ENCODE measurements at places on chromosomes 1 and 21.
A peak's percentile ranks its signal among the peaks of the same experiment; 100 is the strongest.

GRCh38 chr1:19342062-19342750, 30.1 kb downstream of the SLC66A1 start:
- DNase-seq: no peak

- DNase-seq: peak; percentile 42
Measured at GRCh38 chr1:192474080-192474683, 101.4 kb upstream of the RGS1 start.

DNA sequence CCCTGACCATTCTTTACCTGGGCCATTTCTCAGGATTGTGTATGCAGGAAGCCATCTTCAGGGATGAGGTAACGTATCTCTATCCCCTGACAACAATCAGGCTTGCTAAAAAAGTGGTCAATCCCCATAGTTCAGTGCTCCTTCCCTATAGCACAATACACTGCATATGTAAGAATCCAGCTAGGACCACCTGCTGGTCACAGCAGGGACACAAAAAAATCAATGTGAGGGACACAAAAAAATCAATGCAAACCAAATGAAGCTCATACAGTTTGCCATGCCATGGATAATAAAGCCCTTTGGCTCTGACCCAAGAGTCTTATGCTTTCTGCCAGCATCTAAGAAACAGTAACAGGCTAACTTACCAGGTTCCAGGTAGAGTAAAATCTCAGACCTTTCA, 16.3 kb downstream of the ACBD6 start:
- no peak for DNase-seq

- peak; percentile 2 for DNase-seq
Measured at GRCh38 chr1:224774378-224774777, 155.1 kb upstream of the DNAH14 start.

GRCh38 chr1:248823517-248824001, 2.2 kb downstream of the SH3BP5L start:
- peak; percentile 96 for DNase-seq

DNA sequence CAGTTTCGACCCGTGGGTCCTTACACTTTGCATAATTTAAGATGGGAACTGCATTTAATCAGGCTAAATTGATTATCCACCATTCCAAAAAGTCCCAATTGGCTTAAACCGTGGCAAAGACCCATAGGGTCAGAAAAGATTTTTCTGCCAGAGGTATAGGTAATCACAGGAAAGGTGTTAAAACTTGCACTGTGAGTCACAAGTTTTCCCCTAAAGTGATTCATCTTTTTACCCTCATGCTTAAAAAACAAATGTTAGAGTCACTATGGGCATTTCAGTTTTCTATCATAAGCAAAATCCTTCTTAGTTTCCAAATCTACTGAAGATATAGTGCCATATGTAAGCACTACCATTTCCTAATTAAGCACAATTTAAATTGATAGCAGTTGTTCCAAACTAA, 1079.8 kb downstream of the ADGRL2 start:
- DNase-seq: peak; percentile 4

GRCh38 chr1:21293537-21294265, 3.4 kb upstream of the ECE1 start:
- no peak for DNase-seq

GRCh38 chr1:169487561-169487960, 1.8 kb upstream of the SLC19A2 start:
- DNase-seq: peak; percentile 34

DNA sequence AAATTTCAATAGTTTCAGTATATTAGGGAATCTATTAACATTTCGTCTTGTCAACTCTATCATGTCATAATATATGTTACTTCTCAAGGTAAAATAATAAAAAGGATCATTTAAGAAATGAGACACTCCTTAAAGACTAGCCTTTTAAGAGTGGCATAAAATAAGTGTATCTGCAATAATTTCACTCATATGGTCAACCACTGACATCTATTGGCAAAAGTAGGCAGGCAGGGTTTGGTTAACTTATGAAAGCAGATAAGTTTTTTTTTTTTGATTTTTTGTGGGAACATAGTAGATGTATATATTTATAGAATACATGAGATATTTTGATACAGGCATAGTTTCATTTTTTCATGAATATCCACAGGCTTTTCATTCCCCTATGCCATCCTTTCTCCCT, 5.5 kb upstream of the RGS21 start:
- peak; percentile 39 for DNase-seq

- DNase-seq: peak; percentile 92
Measured at GRCh38 chr1:40042341-40042740, 1.8 kb downstream of the CAP1 start.

DNA sequence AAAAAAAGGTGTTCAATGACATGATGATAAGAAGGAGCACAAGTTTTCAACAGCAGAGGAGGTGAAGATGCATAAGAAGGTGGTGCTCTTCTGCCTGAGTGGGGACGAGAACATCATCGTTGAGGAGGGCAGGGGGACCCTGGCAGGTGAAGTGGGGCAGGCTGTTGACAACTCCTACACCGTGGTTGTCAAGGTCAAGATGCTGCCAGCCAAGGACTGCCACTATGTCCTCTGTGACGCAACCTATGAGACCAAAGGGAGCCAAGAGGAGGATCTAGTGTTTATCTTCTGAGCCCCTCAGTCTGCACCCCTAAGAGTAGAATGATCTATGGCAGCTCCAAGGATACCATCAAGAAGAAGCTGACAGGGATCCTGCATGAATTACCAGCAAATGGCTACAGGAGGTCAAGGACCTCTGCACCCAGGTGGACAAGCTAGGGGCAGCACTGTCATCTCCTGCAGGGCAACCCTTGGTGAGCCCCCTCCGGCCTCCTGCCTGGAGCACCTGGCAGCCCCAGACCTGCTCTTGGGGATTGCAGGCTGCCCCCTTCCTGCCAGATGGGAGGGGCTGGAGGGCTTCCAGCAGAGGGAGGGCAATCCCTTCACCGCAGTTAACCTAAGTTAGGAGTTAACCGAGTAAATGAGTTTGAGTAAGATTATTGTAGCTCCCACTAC, 80.5 kb downstream of the ZNF281 start:
- DNase-seq: no peak

DNA sequence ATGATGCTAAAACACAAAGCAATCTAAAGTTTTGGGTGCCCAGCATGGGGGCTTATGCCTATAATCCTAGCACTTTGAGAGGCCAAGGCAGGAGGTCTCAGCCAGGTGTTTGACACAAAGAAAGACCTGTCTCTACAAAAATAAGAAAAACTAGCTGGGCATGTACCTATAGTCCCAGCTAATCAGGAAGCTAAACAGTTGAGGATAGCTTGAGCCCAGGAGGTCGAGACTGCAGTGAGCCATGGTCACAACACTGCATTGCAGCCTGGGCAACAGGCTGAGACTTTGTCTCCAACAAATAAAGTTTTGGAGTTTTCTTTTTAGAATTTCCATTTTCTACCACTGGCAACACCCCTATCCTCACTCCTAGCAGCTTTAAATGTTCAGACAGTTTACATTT, 55.1 kb upstream of the GUCA2A start:
- no peak for DNase-seq

DNA sequence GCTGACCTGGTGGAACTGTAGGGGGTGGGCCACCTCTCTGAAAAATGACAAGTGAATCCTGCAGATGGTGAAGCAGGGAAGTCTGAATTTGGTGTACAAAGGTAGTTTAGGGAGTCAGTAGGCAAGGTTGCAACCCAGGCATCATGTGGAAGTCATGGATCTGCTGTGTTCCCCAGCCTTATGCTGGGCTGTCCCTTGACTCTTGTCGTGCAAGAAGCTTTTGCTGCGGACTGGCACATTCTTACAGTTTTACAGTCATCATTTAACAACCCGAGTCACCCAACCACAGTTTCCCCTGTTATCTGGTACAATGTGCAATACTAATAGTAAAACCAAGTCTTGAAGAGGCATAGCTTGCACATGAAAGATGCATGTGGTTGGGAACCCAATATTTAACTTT, 13.2 kb downstream of the RHOU start:
- no peak for DNase-seq

- DNase-seq: no peak
Measured at GRCh38 chr1:30775433-30775975, 17.9 kb upstream of the LAPTM5 start.

DNA sequence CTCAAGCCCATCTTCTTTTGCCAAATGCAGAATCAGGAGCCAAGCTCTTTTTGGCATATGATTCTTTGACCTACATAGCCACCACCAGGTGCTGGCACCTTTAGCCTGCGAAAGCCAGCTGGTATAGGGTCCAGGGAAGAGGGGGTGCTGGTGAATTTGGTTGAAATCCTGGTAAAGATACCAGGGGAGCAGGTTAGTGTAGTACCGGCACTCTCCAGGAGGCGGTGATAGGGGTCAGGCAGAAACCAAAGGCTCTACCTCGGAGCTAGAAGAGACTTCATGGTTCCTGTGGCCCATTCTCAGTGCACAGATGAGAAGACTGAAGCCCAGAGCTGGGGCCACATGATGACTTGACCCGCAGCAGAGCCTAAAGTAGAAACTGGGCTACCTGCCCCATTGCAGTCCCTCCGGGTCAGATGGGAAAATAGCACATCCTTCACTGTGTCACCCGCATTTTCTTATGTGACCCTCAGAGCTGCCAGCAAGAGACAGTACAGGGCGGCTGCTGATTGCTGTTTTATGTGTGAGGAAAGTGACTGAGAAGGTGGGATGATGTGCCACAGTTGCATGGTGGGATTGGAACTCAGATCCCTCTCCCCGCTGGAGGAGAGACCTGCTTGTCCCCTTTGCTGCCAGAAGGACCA, 36.0 kb upstream of the IL19 start:
- DNase-seq: peak; percentile 30

- DNase-seq: peak; percentile 36
Measured at GRCh38 chr1:230125640-230126528, 58.8 kb downstream of the GALNT2 start.

DNA sequence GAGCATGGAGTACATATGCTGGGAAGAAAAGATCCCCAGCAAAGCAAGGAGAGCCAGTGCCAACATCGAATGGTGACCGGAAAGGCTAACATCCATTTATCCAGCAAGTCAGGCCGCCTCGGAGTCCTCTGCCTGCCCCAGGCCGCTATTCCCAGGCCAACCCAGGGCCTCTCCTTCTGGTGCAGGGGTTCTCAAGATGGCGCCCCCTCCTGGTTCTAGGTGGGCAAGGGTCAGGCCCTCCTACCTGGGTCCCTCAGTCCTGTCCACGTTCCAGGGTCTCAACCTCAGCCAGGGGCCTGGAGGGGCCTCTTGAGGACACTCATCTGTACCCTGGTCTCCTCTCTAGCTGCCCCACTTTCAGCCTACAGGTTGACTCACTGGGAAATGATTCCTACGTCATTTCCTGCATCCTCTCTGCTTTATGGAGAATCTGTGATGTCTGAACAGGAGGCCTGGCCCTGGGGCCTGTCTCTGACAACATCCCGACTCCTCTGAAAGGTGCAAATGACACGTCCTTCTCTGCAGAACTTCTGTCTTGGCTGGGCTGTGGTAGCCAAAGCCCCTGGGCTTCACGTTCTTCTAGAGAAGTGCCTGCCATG, 145.3 kb downstream of the PSMG1 start:
- DNase-seq: peak; percentile 28

GRCh38 chr21:31282095-31282709, 61.9 kb downstream of the TIAM1 start:
- DNase-seq: peak; percentile 49

DNA sequence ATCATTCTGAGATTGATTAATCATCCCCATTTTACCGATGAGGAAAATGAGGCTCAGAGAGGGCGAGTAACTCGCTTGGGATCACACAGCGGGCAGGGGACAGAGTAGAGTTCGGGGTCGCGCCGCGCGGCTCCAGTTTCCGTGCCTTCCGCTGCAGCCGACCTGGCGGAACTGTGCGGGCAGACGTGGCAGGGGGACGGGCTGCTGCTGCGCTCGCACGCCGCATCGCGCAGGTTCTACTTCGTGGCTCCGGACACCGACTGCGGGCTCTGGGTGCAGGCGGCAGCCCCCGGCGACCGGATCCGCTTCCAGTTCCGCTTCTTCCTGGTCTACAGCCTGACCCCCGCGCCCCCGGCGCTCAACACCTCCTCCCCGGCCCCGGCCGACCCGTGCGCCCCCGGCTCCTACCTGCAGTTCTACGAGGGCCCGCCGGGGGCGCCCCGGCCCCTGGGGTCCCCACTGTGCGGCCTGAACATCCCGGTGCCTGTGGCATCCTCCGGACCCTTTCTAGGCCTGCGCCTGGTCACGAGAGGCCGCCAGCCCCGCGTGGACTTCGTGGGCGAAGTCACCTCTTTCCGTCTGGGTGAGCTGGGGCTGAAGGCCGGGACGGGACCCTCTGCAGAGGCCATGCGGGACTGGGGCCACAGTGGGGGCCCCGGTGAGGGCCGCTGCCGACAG, 2.3 kb downstream of the LDLRAD2 start:
- DNase-seq: no peak

GRCh38 chr21:34669149-34669879, 520 bp downstream of the CLIC6 start:
- peak; percentile 25 for DNase-seq

GRCh38 chr1:217896490-217896889, 265.3 kb downstream of the SPATA17 start:
- no peak for DNase-seq

- DNase-seq: no peak
Measured at GRCh38 chr1:38347446-38348175, 301.0 kb upstream of the POU3F1 start.

GRCh38 chr1:66253330-66253921, 280.5 kb upstream of the SGIP1 start:
- DNase-seq: peak; percentile 77

DNA sequence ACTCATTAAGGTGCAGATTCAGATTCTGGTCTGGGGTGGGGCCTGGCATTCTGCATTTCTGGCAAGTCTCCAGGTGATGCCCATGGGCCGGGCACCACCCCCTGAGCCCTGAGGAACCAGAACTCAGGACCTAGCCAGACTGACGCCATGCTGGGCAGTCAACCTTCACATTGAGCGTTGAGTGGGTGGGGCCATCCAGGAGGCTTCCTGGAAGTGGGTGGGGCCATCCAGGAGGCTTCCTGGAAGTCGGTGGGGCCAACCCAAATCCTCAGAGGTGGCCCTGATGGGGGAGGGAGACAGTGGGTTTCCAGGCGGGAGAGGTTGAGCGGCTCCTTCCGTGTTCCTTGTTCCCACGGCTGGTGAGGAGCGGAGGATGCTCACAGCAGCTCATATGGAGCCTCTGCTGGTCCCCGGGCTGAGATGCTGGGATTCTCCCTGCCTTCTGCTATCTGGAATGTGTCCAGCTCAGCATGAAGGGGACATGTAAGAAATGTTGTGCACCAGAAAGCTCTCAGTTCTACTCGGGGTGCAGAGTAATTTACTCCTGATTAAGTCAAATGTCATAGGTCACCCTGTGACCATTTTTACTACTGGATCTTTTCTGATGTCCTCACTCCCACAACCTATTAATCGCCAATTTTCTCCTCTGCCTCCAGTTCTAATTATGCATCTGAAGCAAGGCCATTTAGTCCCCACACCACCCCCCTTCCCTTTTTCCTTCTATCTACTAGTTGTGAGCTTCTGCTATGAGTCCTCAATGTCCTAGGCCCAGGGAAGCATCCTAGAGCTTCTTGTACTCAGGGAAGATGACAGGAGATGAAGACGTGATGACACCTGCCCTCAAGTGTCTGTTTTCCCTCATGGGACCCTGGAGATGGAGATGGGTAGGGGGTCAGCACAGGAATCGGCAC, 435.4 kb downstream of the PTPRU start:
- DNase-seq: no peak

DNA sequence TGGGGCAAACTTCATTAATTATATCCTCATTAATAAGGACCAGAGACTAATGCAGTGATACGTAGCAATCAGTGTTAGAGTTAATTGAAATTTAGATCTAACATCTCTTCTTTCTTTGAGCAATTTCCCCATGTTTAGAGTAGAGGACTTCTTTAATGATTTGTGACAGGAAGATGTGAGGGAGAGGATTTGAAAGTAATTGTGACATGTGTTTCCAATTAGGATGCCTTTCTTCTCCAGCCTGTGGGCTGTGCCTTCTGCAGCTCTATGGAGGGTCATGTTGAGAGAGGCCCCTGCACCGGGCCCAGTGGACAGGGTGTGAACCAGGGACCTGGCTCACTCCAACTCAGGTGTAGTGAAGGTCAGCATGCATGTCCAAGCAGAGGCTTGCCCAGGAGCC, 103.0 kb downstream of the GREM2 start:
- DNase-seq: no peak

All from kidney tubule cell (primary cell).